ENCODE measurements at places on chromosomes 7 and 10.

DNA sequence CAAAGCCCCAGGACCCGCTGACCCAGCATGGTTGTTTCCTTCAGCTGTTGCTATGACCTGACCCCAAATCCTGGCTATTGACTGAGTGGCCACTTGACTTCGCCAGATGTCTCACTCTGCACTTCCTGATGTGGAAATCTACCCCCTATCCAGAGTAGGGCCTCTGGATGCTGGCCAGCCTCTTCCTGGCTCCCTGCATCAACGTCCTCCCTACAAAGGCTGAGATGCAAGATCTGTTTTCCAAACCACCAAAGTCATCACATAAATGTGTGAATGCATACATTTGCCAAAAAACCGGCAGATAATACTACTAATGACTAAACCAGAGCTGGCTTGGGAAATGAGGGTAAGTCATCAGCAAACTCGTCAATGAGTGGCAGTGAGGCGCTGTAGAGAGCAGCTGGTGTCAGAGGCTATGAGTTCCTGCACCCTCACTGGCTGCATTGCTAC is 70.4 kb downstream of the PYROXD2 start:
- DNase-seq: no peak

GRCh38 chr7:41481353-41481752 is 221.5 kb downstream of the INHBA start:
- no peak for DNase-seq

DNA sequence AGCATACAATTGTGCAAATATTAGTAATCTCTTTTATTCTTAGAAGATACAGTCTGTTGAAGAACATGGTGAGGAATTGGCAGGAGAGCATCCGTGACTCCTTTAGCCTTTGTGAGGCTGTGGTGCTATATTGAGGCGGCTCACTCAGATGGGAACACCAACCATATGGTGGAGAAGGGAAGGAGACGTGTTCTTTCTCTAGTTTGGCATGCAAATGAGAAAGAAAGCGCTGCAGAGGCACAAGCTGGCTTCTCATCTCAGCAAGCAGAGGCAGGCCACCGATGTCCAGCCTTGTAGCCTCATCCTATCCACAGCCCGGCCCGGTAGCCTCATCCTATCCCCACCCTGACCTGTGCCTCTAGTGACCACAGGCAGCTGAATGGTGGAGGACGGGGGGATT is 288.3 kb downstream of the CAMK1D start:
- DNase-seq: no peak

GRCh38 chr7:69878015-69878414 is 279.7 kb downstream of the AUTS2 start:
- no peak for DNase-seq

DNA sequence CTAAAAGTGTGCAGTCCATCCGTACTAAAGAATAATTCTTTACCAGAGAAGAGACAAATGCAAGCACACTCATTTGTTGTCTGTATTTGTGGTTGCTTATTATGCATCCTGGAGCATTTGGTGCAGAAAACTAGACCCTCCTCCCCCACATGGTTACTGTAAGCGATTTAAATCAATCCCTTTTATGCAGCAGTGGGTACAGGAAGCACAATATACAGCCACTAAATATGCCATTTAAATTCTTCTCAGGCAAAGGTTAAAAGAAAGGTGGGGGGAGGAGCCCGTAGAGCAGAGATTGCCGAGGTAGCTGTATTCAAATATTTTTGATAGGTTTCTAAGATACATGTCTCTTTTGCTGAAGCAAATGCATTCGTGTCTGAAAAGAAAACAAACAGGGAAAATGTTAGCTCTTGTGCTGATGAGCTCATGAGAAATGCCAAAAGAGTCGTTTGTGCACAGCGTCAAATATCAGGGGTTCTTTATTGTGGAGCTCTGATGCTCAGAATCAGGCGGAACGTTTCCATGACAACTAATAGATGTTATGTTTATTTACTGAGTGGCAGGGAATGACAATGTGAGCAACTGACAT is 131.3 kb upstream of the NPVF start:
- no peak for DNase-seq

DNA sequence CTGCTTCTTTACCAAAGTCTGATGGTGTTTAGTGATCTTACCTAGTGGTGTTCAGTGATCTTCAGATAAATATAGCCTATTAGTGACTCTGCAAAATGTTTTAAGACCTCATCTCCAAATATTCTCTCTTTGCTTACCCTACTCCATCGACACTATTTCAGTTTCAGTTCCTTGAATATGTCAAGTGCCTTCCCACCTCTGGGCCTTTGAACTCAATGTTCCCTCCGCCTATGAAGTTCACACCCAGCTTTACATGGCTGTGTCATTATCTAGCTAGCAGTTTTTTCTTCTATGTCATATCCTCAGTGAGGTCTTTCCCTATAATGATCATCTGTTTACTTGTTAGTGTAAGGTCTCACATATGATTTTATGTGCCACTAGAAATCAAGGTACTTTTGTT is 322.6 kb downstream of the DGKB start:
- DNase-seq: no peak
